GM12892 (cell line): ENCODE measurements at places on chromosomes 5 and 9.
A peak's percentile ranks its signal among the peaks of the same experiment; 100 is the strongest.

- no peak for DNase-seq
These were observed 22.0 kb upstream of the LVRN start for GRCh38 chr5:115940080-115940810.

DNA sequence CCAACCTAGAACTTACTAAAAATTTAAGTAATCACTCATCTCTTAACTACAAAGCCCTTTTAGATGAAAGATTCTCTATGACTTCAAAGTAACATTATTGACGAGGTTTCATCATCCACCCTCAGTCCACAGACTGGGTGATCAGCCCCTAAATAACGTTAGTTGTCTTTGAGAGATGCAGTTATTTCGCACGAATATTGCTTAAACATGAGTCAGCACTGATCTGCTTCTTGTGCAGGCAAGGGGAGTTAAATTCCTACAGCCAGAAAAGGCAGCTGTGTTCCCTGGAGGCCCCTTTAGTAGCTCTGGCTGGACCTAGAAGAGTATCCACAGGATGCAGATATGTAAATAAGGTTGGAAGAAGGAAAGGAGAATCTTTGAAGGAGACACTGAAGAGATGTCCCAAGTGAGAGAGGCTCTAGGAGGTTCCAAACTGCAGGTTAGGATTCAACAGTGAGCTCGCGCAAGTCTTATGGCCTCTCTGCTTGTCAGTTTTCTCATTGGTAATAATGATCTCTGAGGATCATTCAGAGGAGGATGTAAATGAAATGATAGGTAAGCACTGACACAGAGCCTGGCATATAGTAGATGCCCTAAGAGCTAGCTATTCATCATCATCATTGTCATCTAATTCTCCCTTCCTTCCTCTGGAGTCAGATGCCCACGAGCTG, 122.2 kb upstream of the MAN2A1 start:
- no peak for DNase-seq

DNA sequence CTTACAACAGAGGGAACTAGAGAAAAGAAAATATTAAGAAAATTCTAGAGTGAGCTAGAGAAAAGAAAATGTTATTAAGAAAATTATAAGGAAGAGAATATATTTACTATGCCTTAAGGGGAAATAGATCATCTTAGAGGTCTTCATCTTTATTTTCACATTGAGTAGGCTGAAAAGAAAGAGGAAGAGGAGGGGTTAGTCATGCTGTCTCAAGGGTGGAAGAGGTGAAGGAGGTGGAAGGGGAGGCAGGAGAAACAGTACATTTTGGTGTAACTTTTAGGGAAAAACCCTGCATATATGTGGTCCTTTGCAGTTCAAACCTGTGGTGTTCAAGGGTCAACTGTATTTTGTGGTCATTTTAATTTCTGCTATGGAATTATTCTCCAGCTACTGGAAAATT, 46.6 kb downstream of the PPIP5K2 start:
- no peak for DNase-seq

DNA sequence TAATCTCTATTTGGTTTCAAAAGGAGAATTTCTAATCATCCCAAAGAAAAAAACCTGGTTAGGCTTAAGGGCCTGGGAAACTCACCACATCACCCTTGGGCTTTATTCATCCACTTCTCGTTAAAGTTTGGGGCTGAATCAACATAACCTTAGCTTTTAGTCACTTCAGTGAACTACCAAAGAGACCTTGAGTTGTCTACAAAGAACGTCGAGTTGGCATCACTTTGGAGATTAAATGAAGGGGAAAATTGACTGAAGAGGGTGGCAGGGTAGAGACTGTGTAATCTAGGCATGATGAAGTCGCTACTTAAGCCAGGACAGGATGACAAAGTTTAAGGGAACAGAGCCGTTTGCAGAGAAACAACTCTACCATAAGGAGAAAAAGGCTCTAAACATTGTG, 341.4 kb downstream of the RAB3C start:
- no peak for DNase-seq

DNA sequence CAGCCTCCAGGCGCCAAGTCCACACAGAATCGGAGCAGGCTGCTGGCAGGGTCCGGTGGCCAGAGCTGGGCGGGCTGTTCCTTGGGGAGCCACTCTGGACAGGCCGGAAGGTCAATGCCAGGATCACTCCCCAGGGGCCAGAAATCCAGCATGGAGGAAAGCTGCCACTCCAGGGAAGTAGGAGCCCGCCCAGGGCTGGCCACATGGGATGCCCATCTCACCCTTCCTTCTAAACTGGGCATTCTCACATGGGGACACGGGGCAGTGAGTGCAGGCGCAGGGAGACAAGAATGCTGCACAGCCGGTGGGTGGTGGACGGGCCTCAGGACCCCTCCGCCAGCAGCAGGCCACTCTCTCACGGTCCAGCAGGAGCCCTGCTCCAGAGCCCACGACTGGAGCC, 58.2 kb downstream of the ADAMTS2 start:
- no peak for DNase-seq

DNA sequence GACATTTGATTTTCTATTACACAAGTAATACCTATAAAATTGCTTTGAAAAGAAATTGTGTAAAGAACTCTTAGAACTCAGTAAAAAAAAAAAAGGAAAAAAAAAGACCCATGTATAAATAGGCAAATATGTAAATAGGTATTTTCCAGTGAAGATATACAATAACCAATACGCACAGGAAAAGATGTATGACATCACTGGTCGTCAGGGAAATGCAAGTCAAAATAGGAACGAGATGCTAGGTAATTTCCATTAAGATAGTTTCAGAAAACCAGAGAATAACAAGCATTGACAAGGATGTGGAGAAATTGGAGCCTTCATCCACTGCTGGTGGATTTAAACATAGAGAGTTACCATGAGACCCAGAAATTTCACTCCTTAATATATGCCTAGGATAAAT, 708.8 kb downstream of the MTRR start:
- no peak for DNase-seq

DNA sequence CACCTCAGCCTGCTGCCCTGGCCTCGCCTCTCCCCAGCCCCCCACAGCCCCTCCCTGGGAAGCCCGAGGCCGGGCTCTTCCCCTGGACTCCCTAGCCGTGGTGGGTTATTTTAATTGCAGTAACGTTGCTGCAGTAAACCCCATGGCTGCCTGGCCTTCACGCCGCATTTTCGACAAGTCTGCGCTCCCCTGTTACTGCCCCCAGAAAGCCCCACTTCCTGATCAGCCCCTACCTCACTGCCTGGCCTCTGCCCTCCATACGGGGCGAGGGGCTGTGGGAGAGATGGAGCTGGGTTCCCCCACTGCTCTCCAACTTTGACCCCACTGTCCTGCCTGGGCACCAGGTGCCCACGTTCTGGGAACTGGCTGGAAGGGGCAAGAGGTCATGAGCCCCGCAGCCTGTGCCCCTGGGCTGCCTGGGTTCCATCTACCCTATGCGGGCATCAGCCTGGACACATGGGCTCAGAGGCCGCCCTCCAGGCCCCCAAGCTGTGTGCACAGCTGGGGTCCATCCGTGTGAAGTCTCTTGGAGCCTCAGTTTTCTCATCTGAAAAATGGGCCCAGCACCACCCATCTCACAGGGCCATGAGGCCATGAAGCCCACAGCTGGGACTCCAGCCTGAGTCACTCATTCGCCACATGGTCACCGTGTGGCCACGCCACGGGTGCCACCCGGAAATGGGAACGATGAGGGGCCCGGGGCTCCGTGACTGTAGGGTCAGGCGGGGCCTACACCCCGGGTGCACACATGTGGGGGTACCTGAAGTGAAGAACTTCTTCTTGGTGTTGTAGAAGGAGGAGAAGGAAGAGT, 11.5 kb downstream of the EGFL7 start:
- DNase-seq = no peak

DNA sequence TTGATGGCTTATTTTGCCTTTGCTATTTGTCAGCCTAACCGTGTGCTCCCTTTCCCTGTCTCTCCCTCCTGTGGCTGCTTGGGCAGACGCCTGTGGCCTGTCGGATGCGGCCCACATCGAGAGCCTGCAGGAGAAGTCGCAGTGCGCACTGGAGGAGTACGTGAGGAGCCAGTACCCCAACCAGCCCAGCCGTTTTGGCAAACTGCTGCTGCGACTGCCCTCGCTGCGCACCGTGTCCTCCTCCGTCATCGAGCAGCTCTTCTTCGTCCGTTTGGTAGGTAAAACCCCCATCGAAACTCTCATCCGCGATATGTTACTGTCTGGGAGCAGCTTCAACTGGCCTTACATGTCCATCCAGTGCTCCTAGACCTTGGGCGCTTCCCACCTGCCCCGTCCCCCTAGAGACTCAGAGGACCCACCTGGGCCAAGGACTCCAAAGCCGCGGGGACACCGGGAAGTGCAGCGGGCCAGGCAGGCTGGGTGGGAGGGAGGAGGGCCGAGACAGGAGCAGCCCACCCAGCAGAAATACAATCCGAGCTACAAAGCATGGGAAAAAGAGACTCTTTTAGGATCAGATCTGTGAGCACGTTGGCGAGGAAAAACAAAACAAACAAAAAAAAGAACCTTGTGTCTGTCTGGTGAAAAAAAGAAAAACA, 10.6 kb downstream of the NR2F1 start:
- no peak for DNase-seq

DNA sequence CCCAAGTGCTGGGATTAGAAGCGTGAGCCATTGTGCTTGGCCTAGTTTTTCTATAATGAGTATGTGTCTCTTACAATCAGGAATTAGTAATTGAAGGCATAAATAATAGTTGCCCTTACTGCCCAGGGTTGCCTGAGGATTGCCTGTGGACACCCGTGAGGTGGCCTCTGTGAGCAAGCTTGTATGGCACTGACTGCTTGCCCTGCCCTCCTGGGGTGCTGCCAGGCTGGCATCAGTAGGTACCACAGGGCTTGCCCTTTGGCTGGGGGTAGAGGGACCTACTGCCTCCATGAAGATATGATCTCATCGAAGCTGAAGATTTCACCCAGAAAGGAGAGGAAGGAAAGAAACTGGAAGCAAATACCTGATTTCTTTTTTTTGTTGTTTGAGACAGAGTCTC, 23.8 kb upstream of the PHF19 start:
- no peak for DNase-seq

- peak; percentile 72 for DNase-seq
These were observed 115.0 kb upstream of the CACNA1B start for GRCh38 chr9:137762414-137763061.

DNA sequence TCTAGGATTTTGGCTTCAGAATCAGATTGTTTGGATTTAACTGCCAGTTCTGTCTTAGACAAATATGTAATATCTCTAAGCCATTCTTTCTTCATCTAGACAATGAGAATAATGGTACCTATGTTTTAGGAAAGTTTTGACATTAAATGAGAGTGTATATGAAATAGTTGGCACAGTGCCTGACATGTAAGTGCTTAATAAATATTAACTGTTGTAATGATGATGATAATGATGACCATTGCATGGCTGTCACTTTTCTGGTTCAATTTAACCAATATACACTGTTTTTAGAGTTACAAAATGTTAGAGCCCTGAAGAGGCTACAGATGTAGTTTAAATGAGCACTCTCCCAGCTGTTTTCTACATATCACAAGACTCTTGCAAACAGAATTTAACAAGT, 131.7 kb downstream of the RANBP17 start:
- no peak for DNase-seq

DNA sequence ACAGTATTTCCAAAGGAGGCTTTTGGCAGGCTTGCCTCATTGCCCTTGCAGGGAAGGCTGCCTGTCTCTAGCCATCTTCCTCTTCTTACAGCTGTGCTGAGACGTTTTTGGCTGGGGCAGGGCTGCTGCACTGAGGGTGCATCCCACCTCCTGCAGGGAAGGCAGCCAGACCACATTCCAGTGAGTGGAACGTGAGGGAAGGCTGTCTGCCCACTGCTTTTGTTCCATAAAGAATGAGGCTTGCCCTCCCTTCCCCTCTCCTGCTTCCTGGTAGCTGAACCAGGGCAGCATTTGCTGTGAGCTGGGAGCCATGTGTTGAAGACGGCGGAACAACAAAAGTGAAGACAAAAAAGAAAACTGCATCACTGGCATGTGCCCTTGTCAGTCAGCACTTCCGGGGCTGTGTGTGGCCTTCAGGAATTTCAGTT, 16.8 kb downstream of the MGAT1 start:
- DNase-seq = no peak

GRCh38 chr9:110087605-110088004, 120.4 kb downstream of the C9orf152 start:
- no peak for DNase-seq

- no peak for DNase-seq
These were observed 166.3 kb downstream of the PDE4D start for GRCh38 chr5:59727186-59727585.

DNA sequence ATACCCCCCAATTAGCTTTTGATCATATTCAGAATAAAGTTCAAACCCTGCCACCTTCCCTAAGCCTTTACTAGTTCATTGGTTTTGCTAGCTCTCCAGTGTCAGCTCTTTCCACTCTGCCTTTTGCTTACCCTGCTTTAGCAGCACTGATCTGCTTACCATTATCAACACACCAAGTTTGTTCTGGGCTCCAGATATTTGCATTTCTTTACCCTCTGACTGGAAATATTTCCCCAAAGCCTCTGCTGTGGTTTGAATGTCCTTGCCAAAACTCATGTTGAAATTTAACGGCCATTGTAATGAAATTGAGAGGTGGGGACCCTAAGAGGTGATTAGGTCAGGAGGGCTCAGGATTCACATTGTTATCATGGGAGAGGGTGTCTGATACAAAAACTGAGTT, 99.5 kb downstream of the GCNT1 start:
- DNase-seq = no peak

DNA sequence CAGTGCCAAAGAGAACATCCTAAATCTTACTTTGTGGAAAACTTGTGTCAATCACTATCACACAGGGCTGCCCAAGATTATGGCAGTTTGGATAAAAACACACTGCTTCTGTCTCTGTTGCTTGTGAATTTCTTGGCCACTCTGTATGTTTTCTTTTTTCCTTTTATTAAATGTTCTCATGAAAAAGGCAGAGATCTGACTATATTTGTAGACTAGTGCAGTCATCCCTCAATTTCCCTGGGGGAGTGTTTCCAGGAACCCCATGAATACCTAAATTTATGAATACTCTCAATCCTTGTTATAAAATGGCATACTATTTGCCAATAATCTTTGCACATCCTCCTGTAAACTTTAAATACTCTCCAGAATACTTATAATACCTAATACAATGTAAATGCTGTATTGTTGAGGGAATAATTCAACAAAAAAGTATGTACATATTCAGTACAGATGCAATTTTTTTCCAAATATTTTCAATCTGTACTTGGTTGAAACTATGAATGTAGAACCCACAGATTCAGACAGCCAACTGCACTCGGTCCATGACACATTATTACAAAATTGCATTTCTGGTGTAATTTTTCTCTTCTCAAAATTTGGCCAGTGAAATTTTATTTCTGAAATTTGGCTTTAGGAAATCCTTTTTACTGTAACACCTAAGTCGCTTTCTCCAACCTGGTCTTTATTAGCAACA, 391.9 kb upstream of the PRR16 start:
- no peak for DNase-seq
